CD4-positive, alpha-beta T cell treated with Interleukin-12 subunit alpha and Interleukin-12 subunit beta, for 1 hour (primary cell): ENCODE measurements at places on chromosomes 7 and 10.
A peak's percentile ranks its signal among the peaks of the same experiment; 100 is the strongest.

- DNase-seq = no peak
Measured at GRCh38 chr10:129394518-129395328, 72.3 kb upstream of the MGMT start.

GRCh38 chr7:43439631-43440401, 143.1 kb upstream of the STK17A start:
- peak; percentile 52 for DNase-seq

GRCh38 chr10:50512743-50513416, 110.9 kb downstream of the SGMS1 start:
- DNase-seq = peak; percentile 46

- DNase-seq = no peak
Measured at GRCh38 chr7:17493446-17493845, 195.0 kb downstream of the AHR start.

DNA sequence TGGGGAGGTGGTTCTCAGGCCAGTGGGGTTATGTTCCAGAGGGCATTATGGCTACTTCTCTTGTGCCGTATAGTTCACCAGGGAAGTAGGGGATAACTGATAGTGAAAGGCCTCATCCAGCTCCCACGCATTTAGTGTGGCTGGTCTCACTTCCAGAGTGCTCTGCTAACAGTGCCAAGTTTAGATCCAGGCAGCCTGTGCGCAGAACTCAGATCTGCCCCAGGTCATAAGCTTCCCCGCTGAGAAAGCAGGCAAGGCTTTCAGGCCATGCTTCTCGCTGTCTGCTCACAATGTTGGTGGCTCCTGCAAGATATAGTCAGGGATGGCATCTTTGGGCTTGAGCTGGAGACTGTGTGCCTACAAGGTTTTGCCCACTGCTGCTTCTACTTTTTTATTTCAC, 11.3 kb downstream of the AGK start:
- no peak for DNase-seq

GRCh38 chr10:113858541-113858940, 4.1 kb downstream of the NHLRC2 start:
- DNase-seq = no peak

DNA sequence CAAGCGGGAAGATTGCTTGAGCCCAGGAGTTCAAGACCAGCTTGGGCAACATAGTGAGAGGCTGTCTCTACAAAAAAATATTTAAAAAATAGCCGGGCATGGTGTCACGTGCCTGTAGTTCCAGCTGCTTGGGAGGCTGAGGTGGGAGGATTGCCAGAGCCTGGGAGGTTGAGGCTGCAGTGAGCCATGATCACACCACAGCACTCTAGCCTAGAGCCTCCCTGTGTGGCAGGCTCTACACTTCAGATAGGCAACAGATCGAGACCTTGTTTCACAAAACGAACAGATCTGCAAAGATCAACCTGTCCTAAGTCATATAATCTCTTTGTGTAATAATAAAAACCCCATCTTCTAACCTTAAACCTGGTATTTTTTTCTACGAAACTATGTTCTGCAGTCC, 76.8 kb downstream of the PTEN start:
- DNase-seq = no peak

DNA sequence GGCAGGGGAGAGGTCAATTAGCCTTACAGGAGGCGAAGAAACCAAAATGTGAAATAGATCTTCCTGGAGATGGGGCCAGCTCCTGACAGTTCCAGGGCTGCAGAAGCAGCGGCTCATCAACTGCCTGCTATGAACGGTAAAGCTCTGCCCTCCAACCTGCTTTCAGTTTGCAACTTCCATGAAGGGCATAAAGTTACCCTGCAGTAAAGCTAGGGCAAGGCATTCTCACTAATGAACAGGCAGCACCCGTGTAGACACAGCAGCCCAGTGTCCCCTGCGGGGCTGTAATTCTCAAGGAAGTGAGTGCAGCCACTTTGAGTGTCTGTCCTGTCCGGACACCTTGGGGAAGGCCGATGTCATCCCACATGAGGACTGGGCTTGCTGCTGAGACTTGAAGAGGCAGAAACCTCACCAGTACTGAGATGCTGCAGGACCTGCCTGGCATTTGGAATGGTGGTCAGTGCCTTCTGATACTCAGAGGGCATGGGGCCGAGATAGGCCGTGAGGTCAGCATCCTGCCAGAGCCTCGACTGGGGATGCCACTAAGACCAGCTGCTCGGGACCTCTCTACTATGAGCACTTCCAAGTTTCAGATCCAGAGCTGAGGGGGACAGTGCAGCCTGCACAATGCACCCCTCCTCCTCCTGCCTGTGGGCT, 26.1 kb upstream of the C10orf53 start:
- DNase-seq = no peak

DNA sequence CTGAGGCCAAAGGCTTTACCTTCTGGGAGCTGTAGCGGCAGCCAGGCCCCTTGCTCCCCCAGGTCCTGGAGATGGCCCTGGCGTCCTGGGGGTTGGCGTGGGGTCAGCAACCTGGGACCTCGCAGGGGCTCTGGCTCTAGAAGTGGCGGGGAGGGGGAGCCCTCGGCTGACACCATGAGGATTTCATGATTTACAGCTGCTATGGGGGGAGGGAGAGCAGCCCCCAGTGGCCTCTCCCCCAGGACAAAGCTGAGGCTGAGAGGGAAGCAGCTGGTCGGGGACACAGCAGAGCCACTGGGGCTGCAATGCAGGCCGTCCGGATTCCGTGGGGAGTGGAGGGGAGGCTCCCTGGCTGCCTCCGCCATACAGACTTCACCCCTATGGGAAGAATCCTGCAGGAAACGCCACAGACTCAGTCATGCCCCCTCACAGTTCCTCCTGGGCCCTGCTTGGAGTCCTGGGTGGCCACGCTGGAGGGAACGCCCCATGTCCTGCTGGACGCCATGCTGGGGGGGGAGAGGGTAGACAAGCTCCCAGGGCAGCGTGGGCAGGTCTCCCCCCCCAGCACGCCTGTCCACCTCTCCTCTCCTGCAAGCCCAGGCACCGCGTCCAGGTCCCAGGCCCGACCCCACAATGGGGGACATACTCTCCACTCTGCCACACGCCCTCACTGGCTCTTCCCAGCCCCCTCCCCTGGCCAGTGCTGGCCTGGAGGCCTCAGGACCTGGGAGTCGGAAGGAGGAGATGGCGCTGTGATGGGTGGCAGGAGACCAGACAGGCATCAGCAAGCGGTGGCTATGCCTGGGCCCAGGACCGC, 243.6 kb downstream of the ELFN1 start:
- no peak for DNase-seq

DNA sequence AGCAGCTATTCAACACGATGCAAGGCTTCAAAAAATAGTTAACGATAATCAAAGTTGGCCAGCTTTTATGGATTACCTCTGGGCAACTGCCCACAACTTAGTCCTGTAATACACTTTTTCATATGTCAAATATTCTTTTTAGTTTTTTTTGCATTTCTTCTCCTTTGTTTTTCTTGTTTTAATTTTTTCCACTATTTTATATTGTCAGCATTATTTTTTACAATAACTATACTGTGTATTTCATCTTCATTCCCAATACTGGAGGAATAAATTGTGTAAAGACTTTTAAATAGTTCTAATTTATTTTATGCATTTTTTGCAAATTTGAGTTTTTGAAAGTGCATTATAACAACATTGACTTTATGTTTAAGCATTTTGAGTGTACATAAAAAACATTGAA, 18.5 kb upstream of the CTAGE4 start:
- no peak for DNase-seq

GRCh38 chr7:143018931-143019330, 8.0 kb downstream of the OR9A2 start:
- DNase-seq = no peak

GRCh38 chr7:157097056-157097329, 41.7 kb upstream of the UBE3C start:
- DNase-seq = no peak

- no peak for DNase-seq
Measured at GRCh38 chr7:8263048-8263447, 1.1 kb upstream of the ICA1 start.

DNA sequence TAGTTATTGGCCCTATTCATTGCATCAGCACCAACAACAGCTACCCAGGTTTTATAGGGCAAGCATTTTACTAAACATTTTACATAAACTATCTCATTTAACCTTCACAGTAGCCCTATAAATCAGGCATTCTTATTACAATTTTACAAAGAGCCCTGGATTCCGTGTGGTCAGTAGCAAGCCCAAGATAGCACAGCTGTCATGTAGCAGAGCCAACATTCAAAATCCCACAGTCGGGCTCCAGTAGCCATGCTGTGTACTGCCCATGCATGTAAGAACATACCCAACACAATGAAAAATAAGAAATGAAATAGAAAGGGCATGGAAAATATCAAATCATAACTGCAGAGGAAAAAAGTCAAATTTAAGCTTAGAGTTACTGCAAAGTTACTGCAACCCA, 102.3 kb downstream of the NPSR1 start:
- DNase-seq = no peak

DNA sequence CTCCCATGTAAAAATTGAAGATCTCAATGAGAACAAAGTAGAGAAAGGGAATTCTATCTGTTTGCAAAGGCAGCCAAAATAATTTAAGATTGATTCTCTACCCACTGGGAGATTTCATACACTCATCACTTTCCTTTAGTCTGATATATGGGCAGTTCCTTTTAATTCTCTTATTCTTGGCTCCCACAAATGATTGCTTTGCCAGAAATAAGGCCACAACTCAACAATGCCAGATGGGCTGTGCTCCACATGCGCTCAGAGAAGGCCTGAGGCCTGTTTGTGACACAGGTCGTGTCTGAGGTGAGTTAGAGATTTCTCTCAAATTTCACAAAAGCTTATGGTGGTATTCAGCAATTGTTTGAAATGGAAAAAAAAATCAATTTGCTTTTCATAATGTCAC, 501.9 kb upstream of the SEMA3D start:
- no peak for DNase-seq

GRCh38 chr7:90951986-90952954, 312.0 kb upstream of the FZD1 start:
- DNase-seq = no peak

GRCh38 chr10:106920538-106920937, 244.0 kb downstream of the SORCS1 start:
- DNase-seq = no peak

DNA sequence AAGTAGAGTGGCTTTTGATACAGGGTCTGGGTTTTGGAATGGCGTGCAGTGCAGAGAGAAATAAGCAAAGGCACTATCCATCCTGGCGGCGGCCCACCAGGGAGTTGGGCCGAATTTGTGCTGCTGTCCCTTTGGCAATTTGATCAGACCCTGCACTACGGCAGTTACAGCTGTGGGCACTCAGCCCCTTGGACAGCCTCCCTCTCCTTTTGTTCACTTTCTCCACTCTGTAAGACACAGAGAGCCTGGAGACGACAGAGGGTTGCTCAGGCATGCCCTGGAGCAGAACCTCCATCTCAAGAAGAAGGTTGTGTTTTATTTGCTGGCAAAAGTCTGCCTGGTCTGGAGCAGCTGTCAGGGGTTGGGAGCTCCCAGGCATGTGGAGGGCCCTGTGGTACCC, 55.8 kb downstream of the LHPP start:
- no peak for DNase-seq
